ENCODE measurements at places on chromosomes 1 and 21.

GRCh38 chr1:171841931-171842761, 848 bp downstream of the DNM3 start:
- DNase-seq, result no peak

- no peak for DNase-seq
These were observed 670 bp downstream of the CLSTN1 start for GRCh38 chr1:9822897-9823692.

DNA sequence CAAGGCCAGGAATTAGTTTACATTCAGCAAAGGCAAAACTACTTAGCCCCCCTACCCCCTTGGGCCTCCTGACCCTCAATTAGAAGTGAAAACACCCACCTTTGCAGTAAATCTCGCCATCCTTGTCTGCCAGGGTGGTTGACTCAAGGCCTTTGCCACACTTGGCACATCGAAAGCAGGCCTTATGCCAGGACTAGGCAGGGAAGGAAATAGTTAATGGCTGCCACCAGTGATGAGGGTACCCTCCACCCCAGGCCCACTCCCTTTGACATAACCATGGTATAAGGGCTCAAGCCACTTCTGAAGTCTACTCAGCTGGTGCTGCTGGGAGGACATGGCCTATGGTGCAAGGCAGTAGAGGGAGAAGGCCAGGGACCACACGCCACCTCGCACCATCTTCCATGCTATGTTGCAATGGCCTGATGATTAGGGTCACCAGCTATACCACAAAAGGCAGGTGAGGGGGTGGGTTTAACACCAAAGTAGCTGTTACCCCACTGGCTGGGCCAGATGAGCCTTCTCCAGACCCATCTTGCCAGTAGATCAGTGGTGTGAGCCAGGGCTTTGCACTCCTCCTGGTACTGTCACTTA, 16.3 kb upstream of the PHLDA3 start:
- DNase-seq, result no peak

DNA sequence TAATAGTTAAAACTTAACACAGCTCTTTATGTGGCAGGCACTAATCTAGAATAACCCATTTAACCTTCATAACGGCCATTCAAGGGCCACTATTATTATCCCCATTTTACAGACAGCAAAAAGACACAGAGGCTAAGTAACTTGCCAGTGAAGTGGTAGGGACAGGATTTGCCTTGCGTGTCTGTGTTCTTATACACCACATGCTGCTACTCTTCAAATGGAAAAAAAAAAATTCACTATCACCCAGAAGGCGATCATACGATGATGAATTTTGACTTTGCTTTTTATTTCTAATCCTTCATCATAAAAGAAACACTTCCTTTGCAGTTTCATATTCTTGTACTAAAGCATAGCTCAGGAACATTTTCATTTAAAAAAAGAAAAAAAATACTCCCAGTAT, 65.5 kb downstream of the RERE start:
- no peak for DNase-seq

- no peak for DNase-seq
These were observed 7.0 kb downstream of the NAV1 start for GRCh38 chr1:201545851-201546492.

GRCh38 chr1:191882870-191883269, 275.4 kb upstream of the RGS18 start:
- no peak for DNase-seq

DNA sequence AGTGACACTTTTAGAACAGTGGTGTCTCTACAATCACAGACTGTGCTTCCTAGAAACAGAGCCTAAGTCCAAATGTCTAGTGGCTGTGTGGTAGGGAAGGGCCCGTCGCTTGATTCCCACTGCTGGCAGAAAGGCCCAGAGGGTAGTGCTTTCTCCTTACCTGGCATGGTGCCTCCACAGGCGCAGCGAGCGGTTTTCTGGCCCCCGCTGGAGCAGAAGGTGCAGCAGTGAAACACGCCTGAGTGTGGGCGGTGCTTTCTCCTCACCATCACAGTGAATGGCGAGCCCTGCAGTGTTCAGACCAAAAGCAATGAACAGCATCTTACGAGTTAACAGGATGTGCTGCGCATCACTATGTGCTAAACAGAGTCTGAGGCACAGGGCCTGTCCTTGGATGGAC, 8.3 kb downstream of the TRIM45 start:
- no peak for DNase-seq

- DNase-seq, result no peak
These were observed 1136.8 kb upstream of the ADGRL4 start for GRCh38 chr1:80143361-80143760.

DNA sequence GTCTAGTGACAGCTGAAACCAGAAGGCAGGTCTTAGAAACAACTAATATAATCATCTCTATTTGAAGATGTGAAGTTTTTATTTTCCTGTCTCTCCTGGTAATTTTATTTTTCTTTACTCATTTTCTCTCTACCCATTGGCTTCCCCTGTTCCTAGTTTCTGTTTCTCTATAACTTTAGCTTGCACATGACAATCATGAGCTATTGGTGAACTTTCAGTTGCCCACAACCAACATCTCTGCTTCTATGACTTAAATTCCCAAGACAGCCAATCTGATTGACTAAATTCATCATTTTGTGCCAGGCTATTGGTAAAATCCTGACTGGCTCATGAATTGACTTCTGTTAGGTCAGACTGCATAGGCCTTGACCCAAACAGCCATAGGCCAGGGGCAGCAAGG, 13.7 kb upstream of the ACADM start:
- DNase-seq, result no peak

DNA sequence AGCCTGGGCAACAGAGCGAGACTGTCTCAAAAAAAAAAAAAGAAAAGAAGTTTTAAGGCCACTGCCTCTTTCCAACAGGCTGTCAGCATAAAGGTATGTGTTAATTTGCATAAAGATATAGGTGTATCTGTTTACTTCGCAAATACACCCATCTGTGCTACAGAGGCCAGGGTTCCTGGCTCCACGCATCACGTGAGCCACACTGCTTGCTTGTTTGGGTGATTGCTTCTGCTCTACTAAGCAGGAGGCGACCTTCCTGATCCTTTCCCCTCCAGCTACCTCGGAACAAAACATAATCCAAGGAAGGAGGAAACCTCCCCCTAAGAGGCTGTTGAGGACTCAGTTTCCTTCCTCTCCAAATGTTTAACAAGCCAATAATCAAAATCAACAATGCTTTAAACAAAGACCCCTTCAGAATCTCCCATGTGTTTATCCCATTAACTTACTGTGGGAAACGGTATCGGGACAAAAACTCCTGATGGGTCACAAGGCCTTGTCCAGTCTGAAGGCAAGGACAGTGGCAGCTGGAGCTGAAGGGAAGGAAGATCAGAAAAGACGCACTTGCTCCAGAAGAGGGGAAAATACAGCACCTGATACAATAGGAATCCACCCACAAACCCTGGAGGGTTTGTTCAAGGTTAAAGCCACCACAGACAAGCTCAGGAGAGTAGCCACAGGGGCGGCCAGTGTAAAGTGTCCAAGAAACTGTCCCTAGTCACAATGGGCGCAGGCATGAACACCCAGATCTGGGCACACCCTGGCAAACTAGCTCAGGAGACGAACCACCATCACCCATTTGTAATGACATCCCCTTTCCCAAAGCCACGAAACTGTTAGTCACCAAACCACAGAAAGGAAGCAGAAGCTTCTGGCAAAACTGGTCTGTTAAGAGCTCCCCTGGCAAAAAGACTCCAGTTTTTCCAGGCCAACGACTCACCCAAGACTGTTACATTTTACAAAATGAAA, 17.2 kb downstream of the CTNNBIP1 start:
- DNase-seq, result peak; percentile 79

- DNase-seq, result no peak
These were observed 13.5 kb downstream of the TRABD2B start for GRCh38 chr1:47983691-47984090.

GRCh38 chr1:19010995-19011844, 54.7 kb upstream of the IFFO2 start:
- peak; percentile 95 for DNase-seq

GRCh38 chr1:229349463-229350385, 6.9 kb upstream of the CCSAP start:
- DNase-seq, result no peak

All from fibroblast of the aortic adventitia (primary cell).